Muscle of leg (tissue), 16 donors: ENCODE measurements at places on chromosomes 12 and 14. TPM values are rescaled to one million over a fixed set of nuclear protein-coding genes. Genes with fewer than 3 reads are reported as not detected.

Gene STAC3
- 435 TPM for polyA plus RNA-seq

Gene TBX5
- polyA plus RNA-seq, result 0.69 TPM

Gene PIWIL1
- polyA plus RNA-seq, result not detected

Gene ESPL1
- 5.8 TPM for polyA plus RNA-seq

Gene TAMALIN
- polyA plus RNA-seq, result 18.2 TPM

Gene SLC6A15
- 1.1 TPM for polyA plus RNA-seq

Gene OASL
- polyA plus RNA-seq, result not detected

Gene RPL6
- polyA plus RNA-seq, result 3,191 TPM

- no peaks in the 10 kb centered on the region for H3K36me3 ChIP-seq
- peaks cover 8% of the 10 kb centered on the region for H3K4me1 ChIP-seq
- no peak overlapping the region for H3K27ac ChIP-seq
- DNase-seq, result no peak
- H3K4me3 ChIP-seq, result no peak overlapping the region
- no peaks in the 10 kb centered on the region for H3K27me3 ChIP-seq
Observed at GRCh38 chr12:93167331-93167730, 210.4 kb upstream of the NUDT4 start.

DNA sequence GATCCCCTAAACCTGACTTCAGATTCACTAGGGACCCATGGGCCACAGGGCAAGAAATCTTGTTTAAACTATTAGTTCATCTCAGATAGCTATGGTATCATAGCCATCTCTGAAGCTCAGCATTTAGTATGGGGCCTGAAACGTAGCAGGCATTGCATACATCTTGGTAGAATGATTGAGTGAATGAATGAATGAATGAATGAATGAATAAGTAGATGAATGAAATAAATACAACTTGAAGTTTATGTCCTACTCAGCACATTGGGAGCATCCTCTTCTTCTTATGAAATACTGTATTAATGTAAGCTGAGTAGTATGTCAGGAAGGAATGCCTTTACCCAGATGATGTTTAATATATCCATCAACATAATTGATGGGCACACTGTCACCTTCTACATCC is 175.4 kb upstream of the EEA1 start:
- no peak overlapping the region for H3K4me3 ChIP-seq
- DNase-seq, result no peak
- H3K27ac ChIP-seq, result no peak overlapping the region
- no peaks in the 10 kb centered on the region for H3K4me1 ChIP-seq
- no peaks in the 10 kb centered on the region for H3K27me3 ChIP-seq

DNA sequence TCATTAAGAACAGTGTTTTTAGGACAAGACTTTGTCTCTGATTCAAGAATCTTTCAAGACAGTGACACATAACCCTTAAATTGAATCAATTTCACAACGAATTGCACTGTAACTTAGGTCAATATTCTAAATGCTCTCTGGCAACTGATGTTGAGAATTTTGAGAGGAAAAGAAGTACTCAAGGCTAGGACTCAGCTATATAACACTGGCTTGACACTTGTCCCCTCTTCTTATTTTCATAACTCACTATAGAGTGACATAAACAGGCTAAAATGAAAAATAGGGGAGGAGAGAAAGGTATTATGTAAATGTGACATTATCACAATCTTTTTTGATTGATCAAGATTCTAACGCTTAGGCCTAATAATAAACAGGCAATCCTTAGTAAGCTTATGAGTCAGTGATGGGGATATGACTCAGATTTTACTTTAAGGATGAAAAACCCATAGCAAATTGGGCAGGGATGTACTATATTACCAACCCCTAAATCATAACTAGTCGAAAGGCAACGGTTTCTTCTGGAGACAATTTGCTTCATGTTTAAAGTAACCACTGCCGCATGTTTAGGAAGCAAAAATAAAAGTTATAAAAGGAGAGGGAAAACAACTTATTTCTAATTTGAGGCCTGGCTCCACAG is 10.9 kb downstream of the BTG1 start:
- peaks cover 10% of the 10 kb centered on the region for H3K4me1 ChIP-seq
- no peaks in the 10 kb centered on the region for H3K36me3 ChIP-seq
- peak overlapping the region; percentile 36 for H3K27ac ChIP-seq
- no peak overlapping the region for H3K4me3 ChIP-seq

DNA sequence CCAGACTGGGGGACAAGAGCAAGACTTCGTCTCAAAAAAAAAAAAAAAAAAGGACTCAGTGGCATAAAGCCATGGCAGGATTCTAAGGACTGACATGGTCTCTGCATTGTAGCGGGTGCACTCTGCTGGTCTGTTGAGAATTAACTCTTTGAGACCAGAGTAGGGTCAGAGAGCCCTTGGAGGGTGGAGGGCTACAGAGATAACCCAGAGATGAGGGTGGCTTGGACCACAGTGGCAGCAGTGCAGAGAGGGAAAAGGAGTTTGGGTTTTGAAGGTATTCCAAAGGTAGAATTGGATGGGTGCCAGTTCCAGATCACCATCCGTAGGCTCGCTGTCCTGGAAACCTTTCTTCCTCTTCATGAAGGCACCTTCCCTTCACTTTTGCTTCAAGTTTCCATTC is 14.3 kb upstream of the DYNC1H1 start:
- H3K4me3 ChIP-seq, result no peak overlapping the region
- DNase-seq, result no peak
- no peak overlapping the region for H3K27ac ChIP-seq
- no peaks in the 10 kb centered on the region for H3K36me3 ChIP-seq
- H3K4me1 ChIP-seq, result peaks cover 16% of the 10 kb centered on the region

DNA sequence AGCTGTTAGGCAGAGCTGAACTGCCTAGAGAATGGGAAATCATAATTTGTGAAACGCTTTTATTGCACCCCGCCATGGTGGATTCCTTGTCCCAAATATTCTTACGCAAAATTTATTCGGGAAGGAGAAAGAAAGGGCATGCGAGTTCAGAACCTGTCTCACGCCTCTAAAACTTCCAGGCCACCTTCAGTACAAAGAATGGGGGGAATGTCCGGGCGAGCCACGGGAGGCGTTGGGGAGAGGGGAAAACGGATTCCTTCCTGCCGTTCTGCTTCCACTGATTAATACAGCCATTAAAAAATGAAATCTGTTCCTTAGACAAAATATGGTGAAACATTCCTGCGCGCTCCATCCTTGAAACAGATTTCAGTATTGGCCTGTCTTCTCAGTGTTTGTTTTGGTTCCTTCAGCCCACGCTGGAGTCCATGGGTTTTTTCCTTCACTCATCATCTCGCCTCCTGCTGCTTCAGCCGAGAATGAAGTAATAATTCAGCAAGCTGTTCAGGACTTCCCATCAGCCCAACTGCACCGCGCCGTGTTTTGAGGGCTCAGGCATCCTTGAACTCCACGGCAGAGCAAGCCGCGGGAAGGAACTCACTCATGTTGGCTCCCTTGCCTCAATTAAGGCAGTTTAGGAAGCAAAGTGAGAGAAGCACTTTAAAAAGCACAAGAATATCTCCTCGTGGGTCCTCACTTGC is 47.7 kb upstream of the CDKN3 start:
- no peaks in the 10 kb centered on the region for H3K36me3 ChIP-seq
- H3K27me3 ChIP-seq, result no peaks in the 10 kb centered on the region
- H3K27ac ChIP-seq, result peak overlapping the region; percentile 35
- H3K4me1 ChIP-seq, result peaks cover 22% of the 10 kb centered on the region
- peak; percentile 40 for DNase-seq

GRCh38 chr12:19771858-19772257 is 332.6 kb downstream of the AEBP2 start:
- no peaks in the 10 kb centered on the region for H3K27me3 ChIP-seq
- H3K4me3 ChIP-seq, result no peak overlapping the region
- no peak overlapping the region for H3K27ac ChIP-seq
- DNase-seq, result no peak

DNA sequence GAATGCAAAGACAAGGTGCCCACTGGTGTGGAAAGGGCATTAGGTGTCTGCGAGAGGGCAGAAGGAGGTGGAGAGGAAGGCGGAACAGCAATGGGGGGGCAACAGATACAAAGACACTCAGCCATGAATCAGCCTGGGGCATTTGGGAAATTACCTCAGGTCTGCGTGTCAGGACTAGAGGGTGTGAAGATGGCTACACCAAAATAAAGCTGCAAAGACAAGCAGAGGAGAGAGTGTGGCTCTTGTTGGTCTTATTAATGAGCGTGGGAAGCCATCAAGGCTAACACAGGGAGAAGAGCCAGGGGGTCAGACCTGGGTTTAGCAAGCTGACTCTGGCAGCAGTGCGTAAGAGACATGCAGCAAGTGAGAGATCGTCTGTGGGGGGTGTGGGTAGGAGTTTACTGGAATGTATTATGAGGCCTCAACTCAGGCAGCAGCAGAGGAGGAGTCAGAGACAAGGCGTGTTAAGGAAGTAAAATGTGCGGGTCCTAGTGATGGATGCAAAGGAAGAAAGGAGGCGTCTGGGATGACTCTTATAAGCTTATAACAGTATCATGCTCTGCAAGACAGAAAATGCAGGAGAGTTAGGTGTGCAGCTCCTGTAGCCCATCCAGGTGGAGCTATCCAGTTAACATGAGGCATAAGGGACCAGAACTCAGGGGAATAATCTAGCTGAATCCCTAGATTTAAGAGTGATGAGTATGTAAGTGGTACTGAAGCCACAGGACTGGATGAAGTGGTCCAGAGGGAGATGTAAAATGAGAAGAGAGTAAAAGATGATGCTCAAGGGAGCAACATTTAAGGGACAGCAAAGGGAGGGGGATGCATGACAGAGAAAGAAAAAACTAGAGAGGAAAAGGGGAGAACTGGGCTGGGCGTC is 50.4 kb downstream of the KCNK10 start:
- H3K27ac ChIP-seq, result no peak overlapping the region
- H3K4me3 ChIP-seq, result no peak overlapping the region
- peaks cover 2% of the 10 kb centered on the region for H3K27me3 ChIP-seq
- H3K4me1 ChIP-seq, result no peaks in the 10 kb centered on the region
- no peaks in the 10 kb centered on the region for H3K36me3 ChIP-seq
- no peak for DNase-seq

GRCh38 chr12:4148418-4149056 is 125.0 kb upstream of the CCND2 start:
- H3K27ac ChIP-seq, result no peak overlapping the region
- H3K4me3 ChIP-seq, result no peak overlapping the region
- peaks cover 8% of the 10 kb centered on the region for H3K4me1 ChIP-seq
- no peaks in the 10 kb centered on the region for H3K27me3 ChIP-seq
- no peaks in the 10 kb centered on the region for H3K36me3 ChIP-seq
- no peak for DNase-seq

- H3K4me3 ChIP-seq, result no peak overlapping the region
- H3K27me3 ChIP-seq, result no peaks in the 10 kb centered on the region
- H3K4me1 ChIP-seq, result no peaks in the 10 kb centered on the region
- no peak overlapping the region for H3K27ac ChIP-seq
- H3K36me3 ChIP-seq, result peaks cover 4% of the 10 kb centered on the region
Observed at GRCh38 chr12:28374556-28374955, 184.3 kb downstream of the CCDC91 start.

DNA sequence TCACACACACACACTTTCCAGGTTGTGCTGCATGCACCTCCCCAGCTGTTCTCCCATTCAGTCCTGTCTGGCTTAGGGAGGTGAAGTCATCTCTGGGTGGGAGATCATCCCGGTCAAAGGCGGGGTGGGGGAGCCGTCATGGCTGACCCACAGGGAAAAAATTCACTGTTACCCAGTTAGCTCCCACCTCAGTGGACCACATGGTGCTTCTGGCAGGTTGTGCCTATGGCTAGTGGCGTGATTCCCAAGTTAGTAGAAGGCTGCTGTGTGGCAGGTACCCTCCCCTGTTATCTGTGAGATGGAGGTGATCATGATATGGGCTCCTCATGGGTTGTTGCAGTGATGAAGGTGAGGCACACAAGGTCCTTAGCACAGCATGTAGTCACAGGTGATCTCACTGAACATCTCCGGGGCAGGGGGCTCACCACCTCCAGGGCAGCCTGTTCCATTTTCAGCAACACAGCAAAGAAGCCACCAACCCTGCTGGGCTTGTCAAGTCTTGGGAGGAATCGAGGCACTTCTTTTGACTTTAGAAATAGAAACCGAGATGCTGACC is 154.9 kb upstream of the CCND2 start:
- H3K27me3 ChIP-seq, result no peaks in the 10 kb centered on the region
- no peak overlapping the region for H3K4me3 ChIP-seq
- DNase-seq, result no peak
- no peaks in the 10 kb centered on the region for H3K36me3 ChIP-seq
- H3K4me1 ChIP-seq, result peaks cover 65% of the 10 kb centered on the region

DNA sequence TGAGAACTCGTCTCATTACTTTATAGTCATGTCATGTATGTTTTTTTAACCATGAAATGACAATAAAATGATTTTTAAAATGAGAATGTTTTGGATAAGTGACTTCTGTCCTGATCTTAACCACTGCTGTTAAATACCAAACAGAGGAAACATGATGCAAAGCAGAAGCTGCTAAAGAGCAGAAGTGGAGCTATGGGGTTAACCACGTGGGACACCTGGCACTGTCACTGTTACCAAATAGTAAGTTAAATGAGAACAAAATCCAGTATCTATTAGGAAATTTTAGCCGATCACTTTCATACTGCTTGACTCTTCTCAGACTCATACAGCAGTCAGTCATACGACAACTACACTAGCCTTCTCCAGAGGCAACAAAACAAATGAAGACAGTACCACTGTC is 82.4 kb downstream of the SCAF11 start:
- H3K27ac ChIP-seq, result no peak overlapping the region
- no peak for DNase-seq
- H3K36me3 ChIP-seq, result peaks cover 6% of the 10 kb centered on the region
- no peaks in the 10 kb centered on the region for H3K4me1 ChIP-seq
- H3K27me3 ChIP-seq, result no peaks in the 10 kb centered on the region

DNA sequence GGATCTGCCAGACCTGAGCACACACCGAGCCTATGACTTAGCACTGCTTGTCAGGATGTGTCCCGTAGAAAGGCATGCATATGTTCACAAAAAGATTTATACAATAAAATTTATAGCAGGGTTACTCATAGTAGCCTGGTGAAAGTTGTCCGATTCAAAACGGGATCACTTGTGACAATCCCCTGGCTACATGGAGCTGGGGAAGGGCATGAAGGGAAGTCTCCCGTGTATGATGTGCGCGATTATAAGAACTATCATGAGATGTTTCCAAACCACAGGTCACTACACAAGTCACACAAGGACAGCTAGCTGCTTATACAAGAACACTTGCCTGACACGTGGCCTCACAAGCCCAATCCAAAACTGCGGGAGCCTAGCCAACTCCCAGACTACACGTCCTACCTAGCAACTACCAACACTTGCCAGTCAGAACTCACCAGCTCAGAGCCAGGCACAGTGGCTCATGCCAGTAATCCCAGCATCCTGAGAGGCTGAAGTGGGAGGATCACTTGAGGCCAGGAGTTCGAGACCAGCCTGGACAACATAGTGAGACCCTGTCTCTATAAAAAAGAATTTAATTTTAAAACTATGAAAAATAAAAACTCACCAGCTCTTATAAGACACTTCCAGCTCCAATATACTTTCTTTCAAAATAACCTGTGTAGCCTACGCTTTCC is 7.5 kb upstream of the CDCA4 start:
- H3K27me3 ChIP-seq, result peaks cover 36% of the 10 kb centered on the region
- H3K36me3 ChIP-seq, result no peaks in the 10 kb centered on the region
- no peaks in the 10 kb centered on the region for H3K4me1 ChIP-seq
- no peak overlapping the region for H3K4me3 ChIP-seq
- no peak for DNase-seq
- H3K27ac ChIP-seq, result no peak overlapping the region
